ENCODE measurements at places on chromosomes 5 and 9.

- no peak for DNase-seq
Measured at GRCh38 chr9:115196919-115197318, 79.0 kb upstream of the TNC start.

DNA sequence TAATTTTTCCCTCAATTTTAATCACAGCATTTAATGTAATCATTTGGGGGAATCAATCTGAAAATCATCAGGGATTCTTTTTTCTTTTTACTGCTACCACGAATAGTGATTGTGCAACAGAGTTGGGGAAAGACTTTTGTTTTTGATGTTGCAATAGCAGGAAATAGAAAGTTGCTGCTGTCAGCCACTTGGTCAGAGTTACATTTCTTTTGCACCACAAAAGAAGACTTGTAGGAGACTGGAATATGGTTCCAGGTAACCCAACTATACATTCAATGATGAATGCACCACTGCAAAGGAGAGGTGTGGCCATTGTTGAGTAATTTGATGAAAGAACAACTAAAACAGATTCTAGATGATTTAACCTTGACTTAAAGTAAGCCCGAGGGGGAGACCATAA lies 46.3 kb upstream of the PALM2AKAP2 start:
- no peak for DNase-seq

DNA sequence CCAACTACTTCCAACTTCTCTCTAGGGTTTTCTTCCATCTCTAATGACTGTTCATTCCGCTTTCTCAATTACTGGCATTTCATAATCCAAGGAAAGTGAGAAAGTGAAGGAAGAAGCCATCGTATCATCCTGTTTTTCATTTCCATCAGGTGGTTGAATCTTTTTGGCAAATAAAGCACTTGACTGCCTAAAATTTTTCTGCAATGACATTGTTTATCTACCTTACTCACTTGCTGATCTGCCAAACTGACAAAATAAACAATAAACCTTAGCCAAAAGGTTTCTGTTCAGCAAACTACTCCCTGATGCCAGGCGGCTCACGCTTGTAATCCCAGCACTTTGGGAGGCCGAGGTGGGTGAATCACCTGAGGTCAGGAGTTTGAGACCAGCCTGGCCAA lies 18.4 kb downstream of the FNBP1 start:
- no peak for DNase-seq

- no peak for DNase-seq
Measured at GRCh38 chr9:128226412-128226801, 23.2 kb downstream of the DNM1 start.

DNA sequence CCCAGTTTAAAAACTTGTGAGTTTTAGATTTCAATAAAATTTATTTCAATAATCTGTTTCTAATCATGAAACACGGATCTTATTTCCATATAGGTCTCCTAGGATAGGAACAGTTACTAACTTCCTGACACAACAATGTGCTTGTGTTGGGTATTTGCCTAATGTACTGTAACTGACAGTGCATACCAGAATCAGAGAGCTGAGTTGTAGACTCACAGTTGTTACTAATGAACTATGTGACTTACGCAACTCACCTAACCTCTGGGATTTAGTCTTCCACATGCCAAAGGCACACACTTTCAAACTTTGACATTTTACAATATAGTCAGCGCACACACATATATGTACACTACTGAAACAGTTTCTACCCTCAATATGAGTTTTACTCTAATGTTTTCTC lies 77.7 kb downstream of the HOMER1 start:
- no peak for DNase-seq

- no peak for DNase-seq
Measured at GRCh38 chr5:26681861-26682260, 356.5 kb downstream of the CDH9 start.

DNA sequence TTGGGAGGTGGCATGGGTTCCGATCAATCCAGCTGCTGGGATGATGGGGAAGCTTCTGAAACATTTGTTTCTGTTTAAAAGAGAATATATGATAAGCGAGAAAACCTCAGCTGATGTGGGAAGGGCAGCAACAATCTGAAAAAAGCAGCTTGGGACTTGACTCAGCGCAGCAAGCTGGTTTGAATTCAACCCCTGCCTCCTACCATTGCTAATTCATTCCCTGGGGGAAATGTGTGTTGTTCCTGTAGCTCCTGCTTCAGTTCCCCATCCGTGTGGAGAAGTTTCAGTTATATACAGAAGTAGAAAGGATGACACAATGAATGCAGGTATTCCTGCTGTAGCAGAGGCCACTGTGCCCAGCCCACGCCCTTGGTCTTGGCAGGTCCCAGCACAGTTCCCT lies 145.1 kb downstream of the NXNL2 start:
- DNase-seq = no peak

- no peak for DNase-seq
Measured at GRCh38 chr5:2700876-2701275, 50.6 kb downstream of the IRX2 start.

DNA sequence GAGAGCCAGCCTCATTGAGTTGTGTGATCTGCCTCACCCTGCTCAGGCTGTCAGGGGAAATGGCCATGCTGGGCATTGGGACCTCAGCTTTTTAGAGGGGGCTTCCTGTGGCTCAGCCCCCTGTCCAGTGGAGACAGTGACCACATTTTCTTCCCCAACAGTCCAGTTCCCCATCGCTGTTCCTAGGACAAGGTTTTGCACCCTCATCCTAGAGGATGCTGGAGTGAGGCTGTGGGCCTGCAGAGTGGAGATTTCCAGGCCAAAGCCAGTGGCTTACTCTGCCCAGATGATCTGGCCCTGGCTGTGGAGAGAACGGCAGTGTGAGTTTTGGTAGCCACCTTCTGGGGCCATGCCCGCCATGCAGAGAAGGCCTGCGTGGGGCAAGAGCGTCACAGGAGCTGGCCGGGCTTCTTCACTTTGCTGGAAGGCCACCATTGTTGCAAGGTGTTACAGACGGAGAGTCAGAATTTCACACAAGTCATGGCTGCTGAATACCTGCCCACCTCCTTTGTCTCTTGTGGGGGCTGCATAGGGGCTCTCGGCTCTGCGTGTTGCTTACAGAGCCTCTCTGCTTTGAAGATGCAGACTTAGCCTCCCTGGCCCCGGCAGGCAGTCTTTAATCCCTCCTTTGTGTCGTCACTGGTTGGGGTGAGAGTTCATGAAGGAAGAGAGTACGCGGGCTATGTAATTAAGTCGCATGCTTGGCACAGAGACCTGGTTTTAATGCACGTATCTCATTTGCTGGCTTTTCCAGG lies 35.2 kb upstream of the PITX1 start:
- peak; percentile 95 for DNase-seq

- DNase-seq = no peak
Measured at GRCh38 chr9:130975932-130976841, 32.8 kb upstream of the LAMC3 start.

DNA sequence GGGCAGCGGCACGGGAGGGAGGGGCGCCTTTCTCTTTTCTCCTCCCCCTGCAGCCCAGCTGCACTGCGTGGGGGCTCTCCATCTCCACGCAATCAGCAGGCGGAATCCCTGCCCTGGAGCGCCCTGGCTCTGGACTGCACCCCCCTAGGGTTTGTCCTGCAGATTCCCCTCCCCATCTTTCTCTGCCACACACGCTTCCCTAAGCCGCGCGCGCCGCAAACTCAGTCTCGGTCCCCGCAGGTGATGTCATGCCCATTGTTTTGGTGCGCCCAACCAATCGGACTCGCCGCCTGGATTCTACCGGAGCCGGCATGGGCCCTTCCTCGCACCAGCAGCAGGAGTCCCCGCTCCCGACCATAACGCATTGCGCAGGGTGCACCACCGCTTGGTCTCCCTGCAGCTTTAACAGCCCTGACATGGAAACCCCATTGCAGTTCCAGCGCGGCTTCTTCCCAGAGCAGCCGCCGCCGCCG lies at the start of gene KCNN2:
Gene KCNN2 (plus strand): TSS at position 347 of the 473 bp plus-strand sequence. CDS start 70 bp downstream, at position 417.
- DNase-seq = peak; percentile 89

DNA sequence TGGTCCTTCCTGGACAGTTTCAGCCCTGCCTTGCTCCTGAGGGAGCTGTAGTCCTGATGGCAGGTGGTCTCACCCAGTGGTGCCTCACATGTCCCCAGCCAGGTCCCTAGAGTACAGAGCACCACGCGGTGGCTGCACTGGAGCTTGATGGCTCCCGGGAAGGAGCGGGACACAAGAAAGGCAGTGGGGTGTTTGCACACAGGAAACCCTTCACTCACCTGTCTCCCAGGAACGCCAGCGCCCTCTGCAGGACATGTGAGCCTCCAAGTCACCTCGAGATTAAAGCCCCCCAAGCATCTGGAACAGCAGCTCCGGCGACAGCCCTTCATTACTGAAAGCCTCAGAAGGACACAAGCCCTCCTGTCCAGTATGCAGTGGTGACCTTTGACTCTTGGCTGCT lies 19.9 kb upstream of the TMEM250 start:
- peak; percentile 56 for DNase-seq

All from neuronal stem cell (in vitro differentiated cells).